ENCODE measurements at places on chromosomes 1 and 21.

GRCh38 chr21:28548291-28548690, 444.4 kb downstream of the LTN1 start:
- DNase-seq = no peak

- DNase-seq = no peak
These were observed 22.8 kb upstream of the ZBTB21 start for GRCh38 chr21:42032968-42033367.

- DNase-seq = no peak
These were observed 2.2 kb downstream of the PERM1 start for GRCh38 chr1:979744-980072.

DNA sequence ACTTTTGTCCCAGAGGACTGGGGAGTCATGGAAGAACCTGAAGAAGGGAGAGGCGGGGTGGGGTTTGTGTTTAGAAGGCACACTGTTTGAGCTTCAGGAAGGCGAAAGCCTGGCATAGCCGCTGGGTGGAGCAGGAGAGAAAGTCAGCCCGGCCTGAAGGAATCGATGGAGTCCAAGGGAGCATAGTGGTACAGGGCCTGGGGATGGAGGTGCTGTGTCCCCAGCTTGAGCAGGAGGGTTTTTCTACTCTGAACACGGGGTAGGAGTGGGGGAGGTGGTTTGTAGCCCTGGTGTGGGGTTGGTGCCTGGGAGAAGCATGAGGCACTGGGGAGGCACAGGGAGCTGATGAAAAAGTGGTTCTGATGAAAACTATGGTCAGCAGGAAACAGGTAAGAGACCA, 4.7 kb upstream of the CCDC24 start:
- DNase-seq = no peak

DNA sequence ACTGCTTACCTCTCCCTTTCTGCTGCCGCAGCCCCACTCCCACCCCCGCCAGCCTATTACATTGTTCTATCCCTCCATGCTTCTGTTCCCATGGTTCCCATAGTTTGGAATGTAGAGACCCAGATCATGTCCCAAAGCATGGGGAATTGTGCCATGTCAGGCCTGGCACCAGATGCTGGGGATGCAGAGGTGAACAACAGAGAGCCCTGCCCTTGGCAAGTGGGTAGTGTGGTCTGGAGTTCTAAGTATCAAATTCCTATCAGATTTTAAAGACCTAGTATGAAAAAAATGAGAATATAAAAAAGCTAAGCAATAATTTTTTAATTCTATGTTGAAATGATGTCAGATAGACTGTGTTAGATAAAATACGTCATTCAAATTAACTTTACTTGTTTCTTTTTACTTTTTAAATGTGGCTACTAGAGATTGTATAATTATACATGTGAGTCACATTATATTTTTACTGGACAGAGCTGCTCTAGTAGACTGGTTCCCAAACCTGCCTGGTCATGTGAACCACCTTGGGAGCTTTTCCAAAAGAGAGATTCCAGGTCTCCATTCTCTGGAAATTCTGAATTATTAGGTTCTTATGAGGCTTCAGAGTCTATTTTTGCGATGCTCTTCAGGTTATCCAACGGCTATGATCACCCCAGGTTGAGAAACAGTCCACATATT, 113.0 kb upstream of the DAB1 start:
- DNase-seq = no peak

- peak; percentile 70 for DNase-seq
These were observed 275.5 kb upstream of the FMN2 start for GRCh38 chr1:239816081-239816782.

GRCh38 chr1:27596261-27596660, 7.7 kb downstream of the AHDC1 start:
- DNase-seq = no peak

DNA sequence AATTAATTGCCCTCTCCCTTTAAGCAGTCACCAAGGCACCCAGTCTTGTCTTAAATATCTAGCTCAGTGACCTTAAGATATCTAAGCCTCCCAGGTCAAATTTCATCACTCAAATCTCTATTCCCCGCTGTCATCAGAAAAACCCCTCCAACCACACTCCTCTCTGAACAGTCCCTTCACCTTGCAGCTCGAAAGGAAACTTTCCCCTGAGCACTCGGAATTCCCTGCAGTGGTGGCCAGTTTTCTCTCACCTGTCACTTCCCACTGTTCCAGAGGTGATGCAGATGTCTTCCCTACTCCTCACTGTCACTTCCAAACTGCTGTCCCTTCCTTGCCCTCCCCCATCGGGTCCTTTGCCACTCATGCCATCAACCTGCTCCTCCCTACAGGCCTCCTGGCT, 15.3 kb upstream of the SSX2IP start:
- no peak for DNase-seq

GRCh38 chr1:40820911-40821693, 37.5 kb downstream of the KCNQ4 start:
- DNase-seq = no peak
